ENCODE measurements at places on chromosomes 7 and 10. TPM values are rescaled to one million over a fixed set of nuclear protein-coding genes. Genes with fewer than 3 reads are reported as not detected.

DNA sequence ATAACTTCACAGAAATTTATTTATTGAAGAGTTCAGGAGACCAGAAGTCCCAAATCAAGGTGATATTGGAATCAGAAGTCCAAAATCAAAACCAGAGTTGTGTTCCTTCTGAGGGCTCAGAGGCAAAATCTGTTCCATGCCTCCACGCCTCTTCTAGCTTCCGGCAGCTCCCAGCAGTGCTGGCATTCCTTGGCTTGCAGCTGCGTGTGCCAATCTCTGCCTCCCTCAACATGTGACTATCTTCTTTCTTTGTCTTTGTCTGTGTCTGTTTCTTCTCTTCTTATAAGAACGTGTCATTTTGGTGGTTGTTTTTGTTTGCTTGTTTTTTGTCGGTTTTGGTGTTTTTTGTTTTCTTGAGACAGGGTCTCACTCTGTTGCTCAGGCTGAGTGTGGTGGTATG lies 116.1 kb downstream of the APBB1IP start:
- no peak overlapping the region for H3K27ac ChIP-seq
- no peak for DNase-seq
- H3K27me3 ChIP-seq = no peaks in the 10 kb centered on the region
- H3K4me1 ChIP-seq = no peaks in the 10 kb centered on the region

GRCh38 chr10:87915406-87915805 lies 52.0 kb downstream of the PTEN start:
- H3K27me3 ChIP-seq = no peaks in the 10 kb centered on the region
- DNase-seq = no peak
- H3K4me1 ChIP-seq = peaks cover 33% of the 10 kb centered on the region
- H3K27ac ChIP-seq = no peak overlapping the region
- no peak overlapping the region for H3K4me3 ChIP-seq

- H3K27me3 ChIP-seq = peaks cover 6% of the 10 kb centered on the region
- H3K36me3 ChIP-seq = no peaks in the 10 kb centered on the region
- no peaks in the 10 kb centered on the region for H3K4me1 ChIP-seq
Measured at GRCh38 chr10:48236199-48236621, 38.3 kb downstream of the FRMPD2 start.

GRCh38 chr7:90574146-90574819 lies 21.8 kb upstream of the CDK14 start:
- no peak overlapping the region for H3K27ac ChIP-seq
- H3K36me3 ChIP-seq = no peaks in the 10 kb centered on the region
- no peak overlapping the region for H3K4me3 ChIP-seq
- no peaks in the 10 kb centered on the region for H3K4me1 ChIP-seq
- no peak for DNase-seq

- peaks cover 30% of the 10 kb centered on the region for H3K27me3 ChIP-seq
- peak within 1 kb of the TSS; percentile 65 for H3K4me3 ChIP-seq
- no peak within 1 kb of the TSS for H3K27ac ChIP-seq
- DNase-seq = no peak
Measured at GRCh38 chr7:29146057-29146706, at the start of gene CPVL. CPVL (minus strand) TSS chr7:29146537; CDS start chr7:29121061, 25,476 bp downstream.

SGMS1 gene
- 19.9 TPM for total RNA-seq

SPDYE2 gene
- total RNA-seq = not detected

PDZD8 gene
- 12.8 TPM for total RNA-seq

INHBA gene
- total RNA-seq = not detected
